GM12864 (cell line): ENCODE measurements at places on chromosomes 2 and 18.

DNA sequence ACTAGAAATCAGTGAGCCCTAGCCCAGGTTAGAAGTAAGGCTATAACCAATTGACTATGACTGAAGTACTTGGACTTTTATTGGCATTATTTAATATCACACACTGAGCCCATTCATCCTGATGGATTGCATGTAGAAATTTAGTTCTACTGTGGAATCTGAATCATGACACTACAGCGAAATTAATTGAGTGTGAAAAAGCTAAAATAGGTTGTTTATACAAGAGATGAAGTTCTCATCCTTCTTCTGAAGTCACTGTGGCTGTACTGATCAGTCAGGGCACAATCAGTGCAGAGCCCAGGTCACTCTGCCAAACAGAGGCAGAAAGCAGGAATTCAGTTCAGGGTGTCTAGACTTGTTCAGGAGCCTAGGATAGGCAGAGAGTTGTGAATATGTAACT lies 158.9 kb downstream of the BABAM2 start:
- DNase-seq: no peak

GRCh38 chr2:134466141-134466540 lies 212.3 kb downstream of the MGAT5 start:
- DNase-seq: peak; percentile 12

- no peak for DNase-seq
These were observed 460.6 kb upstream of the DSEL start for GRCh38 chr18:67977067-67977616.

DNA sequence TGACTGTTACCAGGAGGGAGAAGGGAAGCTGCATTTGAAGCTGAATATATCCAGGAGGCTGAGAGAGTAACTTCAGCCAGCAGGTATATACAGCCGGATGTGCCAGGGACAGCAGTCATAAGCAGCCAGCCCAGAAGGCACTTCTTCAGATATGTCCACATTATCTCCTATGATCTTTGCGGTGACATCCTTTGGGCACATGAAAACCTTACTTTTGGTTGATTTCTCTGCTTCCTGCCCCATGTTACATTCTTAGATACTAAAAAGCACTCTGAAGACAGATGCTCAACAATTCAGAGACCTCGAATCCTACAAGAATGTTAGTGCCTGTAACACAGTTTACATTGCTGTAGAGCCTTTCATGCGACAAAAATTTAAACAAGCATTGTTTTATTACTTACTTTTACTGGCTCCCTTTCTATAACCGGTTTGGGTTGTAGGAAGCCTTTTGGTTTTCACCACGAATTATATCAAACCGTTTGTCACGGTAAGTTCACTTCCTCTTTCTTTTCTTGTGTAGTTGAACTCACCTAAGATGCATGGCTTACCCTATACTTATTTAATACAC lies 50.3 kb upstream of the TLK1 start:
- peak; percentile 53 for DNase-seq

- DNase-seq: no peak
These were observed 257.5 kb upstream of the KLHL29 start for GRCh38 chr2:23127465-23127864.

GRCh38 chr2:171348056-171348455 lies 85.7 kb downstream of the METTL8 start:
- DNase-seq: no peak

GRCh38 chr18:69981948-69982347 lies 34.3 kb upstream of the CD226 start:
- DNase-seq: no peak

DNA sequence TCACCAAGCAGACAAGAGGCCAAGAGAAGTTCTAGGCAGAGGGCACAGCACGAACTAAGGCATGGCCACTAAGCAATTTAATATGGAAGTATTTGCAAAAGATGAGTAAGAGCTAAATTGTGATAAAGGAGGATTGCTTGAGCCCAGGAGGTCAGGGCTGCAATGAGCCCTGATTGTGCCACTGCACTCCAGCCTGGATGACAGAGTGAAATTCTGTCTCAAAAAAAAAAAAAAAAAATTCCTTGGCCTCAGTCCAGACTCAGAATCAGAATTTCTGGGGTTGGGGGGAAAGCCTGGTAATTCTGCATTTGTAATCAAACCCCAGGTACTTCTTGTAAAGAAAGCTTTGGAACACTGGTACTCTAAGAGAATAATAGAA lies 46.8 kb upstream of the RTN4 start:
- no peak for DNase-seq

DNA sequence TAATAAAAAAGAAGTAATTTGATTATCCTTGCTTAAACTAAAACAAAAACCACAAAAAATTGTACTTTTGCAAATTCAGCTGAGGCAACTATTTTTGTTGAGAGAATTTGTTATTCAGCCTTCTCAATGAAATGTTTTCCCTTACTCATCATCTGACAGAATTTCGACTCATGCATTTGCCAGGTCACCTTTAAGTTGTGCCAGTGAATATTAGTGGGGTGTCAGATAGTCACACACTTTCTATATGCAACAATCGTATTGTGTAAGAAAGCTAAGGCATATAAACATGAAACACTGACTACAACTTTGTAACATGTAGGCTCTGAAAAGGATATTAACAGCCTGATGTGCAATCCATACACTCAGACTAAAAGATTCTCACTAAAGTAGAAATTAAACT lies 1653.1 kb upstream of the SLC39A10 start:
- no peak for DNase-seq

GRCh38 chr18:63186520-63187222 lies 132.9 kb downstream of the BCL2 start:
- no peak for DNase-seq

DNA sequence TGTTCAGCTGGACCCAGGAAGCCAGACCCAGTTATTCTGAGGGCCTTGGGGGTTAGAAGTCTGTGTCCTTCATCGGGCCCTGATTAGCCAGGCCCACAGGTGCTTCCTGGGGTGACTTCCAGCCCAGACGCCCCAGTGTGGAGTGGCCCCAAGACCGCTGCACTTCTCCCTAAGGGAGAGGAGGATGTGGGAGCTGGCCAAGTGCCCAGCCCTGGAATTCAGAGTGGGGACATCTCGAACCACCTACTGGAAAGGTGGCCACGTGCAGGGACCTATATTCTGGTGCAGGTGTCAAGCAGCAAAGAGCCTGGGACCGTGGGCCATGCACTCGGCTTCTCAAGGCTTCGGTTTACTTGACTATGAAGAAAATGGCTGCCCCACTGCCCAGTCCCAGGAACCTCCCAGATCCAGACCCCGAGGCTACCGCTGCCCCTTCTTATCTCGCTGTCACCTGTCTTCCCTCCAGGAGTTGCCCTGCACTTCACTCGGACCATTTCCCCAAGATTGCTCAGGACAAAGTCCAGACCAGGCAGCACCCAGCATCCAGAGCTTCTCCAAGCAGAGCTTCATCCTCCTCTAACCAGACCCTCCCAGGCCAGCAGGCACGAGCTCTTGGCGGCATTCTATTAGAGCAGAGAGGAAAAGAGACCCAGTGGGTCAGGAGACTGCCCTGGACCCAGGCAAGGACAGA lies 142.8 kb upstream of the ID2 start:
- DNase-seq: no peak

- DNase-seq: no peak
These were observed 1133.6 kb upstream of the ZEB2 start for GRCh38 chr2:145653553-145653952.

DNA sequence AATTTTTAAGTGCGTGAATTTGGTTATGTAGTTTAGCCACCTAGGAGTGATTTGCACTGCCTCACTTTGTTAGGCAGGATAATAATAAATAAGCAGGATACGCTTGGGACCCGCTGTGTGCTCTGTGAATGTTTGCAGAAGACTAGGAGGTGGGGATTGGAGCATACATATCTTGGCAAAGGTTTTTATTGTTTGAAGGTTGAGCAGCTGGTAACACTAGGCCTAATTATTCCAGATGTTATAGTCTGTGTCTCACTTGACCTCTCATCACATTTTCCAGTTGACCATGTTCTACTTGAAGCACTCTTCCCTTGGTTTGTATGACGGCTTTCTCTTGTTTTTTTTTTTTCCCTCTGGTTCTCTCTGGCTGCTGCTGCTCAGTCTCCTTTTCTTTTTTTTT lies 42.7 kb downstream of the FHOD3 start:
- DNase-seq: no peak

DNA sequence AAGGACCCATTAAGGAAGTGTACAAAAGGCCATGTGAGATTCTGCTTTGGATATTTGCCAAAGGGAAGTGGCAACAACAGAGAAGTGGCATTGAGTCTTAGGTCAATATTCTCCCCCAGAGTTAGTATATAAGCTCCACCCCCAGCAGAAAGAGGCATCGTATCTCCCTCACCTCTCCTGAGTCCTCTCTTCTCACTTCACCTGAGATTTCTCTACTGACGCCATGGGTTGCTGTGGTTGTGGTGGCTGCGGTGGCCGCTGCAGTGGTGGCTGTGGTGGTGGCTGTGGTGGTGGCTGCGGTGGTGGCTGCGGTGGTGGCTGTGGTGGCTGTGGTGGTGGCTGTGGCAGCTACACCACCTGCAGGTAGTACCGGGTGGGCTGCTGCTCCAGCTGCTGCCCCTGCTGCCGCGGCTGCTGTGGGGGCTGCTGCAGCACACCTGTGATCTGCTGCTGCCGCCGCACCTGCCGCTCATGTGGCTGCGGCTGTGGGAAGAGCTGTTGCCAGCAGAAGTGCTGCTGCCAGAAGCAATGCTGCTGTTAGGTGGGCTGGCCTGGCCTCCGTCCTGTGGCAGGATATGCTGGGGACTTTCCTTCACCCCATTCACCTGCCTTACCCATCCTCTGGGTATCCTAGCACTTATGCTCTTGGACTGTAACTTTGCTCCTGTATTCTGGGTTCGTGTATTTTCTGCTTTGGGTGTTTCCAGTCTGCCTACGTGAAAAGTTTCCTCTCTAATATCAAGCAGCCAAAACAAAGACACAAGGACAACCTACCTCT lies 5.9 kb downstream of the SCYGR3 start:
- no peak for DNase-seq

DNA sequence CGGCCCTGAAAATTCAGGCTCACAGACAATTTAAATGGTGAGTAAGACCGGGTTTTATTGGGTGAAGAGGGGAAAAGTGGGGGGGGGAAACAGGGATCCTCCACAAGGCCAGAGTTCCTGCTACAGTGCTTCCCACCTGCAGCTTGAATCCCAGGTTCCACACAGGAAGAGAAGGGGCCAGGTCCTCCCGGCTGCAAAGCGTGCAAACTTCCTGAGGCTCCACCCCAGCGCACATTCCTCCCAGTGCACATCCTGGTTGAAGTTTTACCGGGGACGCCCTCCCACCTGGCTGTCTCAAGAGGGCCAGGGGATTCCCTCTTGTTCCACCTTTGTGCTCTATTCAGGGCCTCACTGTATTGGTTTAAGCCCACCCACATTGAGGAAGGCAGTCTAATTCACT lies 347.7 kb upstream of the REG3G start:
- no peak for DNase-seq

- DNase-seq: no peak
These were observed 123.7 kb downstream of the AQP4 start for GRCh38 chr18:26741758-26742157.

GRCh38 chr2:74646201-74646600 lies 1.9 kb downstream of the M1AP start:
- DNase-seq: no peak

GRCh38 chr2:142315346-142315745 lies 184.5 kb upstream of the LRP1B start:
- no peak for DNase-seq

- no peak for DNase-seq
These were observed 21.6 kb downstream of the PARD6G start for GRCh38 chr18:80225685-80226084.

DNA sequence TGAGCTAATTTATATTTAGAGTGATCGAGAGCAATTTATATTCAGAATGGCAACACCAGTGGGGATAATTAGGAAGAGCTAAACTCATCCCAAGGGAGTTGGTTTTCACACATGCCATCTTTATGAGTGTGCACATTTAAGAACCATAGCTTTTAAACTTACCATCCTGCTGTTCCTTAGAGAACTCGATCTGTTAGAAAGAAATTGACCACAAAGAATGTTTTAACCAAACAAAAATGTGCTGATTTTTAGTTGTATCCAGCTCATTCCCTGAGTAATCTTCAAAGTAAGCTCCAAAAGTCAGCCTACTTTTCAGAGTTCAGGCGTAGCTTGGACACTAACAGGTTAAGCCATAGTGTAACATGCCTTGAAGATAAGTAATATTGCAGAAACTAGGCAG lies 12.6 kb downstream of the MYL1 start:
- DNase-seq: no peak

- no peak for DNase-seq
These were observed 68.8 kb downstream of the LTBP1 start for GRCh38 chr2:33015421-33016142.

- DNase-seq: no peak
These were observed 282.0 kb upstream of the REV1 start for GRCh38 chr2:99771681-99772333.

GRCh38 chr2:26658691-26659346 lies 17.7 kb upstream of the CIB4 start:
- no peak for DNase-seq

GRCh38 chr2:2590141-2590540 lies 259.1 kb upstream of the MYT1L start:
- DNase-seq: no peak

DNA sequence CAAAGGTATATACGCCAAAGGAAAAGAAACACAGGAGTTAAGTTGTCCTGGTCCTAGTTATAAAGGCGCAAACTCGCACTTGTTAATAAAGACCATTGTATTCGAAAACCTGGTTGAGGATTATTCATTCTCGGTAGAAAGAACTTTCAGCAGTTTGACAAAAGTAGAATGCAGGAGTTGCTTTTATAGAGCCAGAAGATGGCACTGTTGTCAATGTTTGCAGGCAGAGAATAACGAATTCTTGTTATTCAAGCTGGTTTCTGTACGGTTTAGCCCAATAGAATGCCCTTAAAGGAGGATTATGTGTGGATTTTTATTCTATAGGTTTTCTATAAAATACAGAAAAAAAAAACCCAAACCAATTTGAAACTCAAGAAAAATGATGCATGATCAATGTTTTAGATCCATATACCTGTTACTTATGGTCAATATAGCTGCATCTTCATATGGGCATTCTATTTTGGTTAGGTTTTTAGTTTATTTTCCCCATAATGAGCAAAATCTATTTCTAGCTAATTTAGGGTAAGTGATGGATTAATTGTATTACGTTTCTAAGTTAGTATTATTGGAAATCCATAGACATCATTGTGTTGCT lies 510.3 kb downstream of the PLCL1 start:
- DNase-seq: no peak

- no peak for DNase-seq
These were observed 139.6 kb upstream of the ITGA6 start for GRCh38 chr2:172287605-172288315.

- no peak for DNase-seq
These were observed 17.7 kb upstream of the CNDP1 start for GRCh38 chr18:74516271-74517235.

GRCh38 chr2:141329964-141330363 lies 800.9 kb downstream of the LRP1B start:
- DNase-seq: no peak

- DNase-seq: no peak
These were observed 50.4 kb upstream of the FZD5 start for GRCh38 chr2:207819839-207820784.
